Activated CD4-positive, alpha-beta T cell treated with anti-CD3 and anti-CD28 coated beads, Interleukin-10, Interleukin-2, amounts not matched to agents 100 ng/mL and 50 ng/mL, durations not matched to agents 16 hours and 8 hours (primary cell): ENCODE measurements at places on chromosomes 1 and 21.
A peak's percentile ranks its signal among the peaks of the same experiment; 100 is the strongest.

GRCh38 chr1:184630679-184631060 lies 124.0 kb downstream of the EDEM3 start:
- DNase-seq: no peak

- DNase-seq: no peak
Observed at GRCh38 chr1:44406737-44407429, 1.8 kb downstream of the RNF220 start.

GRCh38 chr1:155983191-155984024 lies 5.1 kb upstream of the ARHGEF2 start:
- no peak for DNase-seq

DNA sequence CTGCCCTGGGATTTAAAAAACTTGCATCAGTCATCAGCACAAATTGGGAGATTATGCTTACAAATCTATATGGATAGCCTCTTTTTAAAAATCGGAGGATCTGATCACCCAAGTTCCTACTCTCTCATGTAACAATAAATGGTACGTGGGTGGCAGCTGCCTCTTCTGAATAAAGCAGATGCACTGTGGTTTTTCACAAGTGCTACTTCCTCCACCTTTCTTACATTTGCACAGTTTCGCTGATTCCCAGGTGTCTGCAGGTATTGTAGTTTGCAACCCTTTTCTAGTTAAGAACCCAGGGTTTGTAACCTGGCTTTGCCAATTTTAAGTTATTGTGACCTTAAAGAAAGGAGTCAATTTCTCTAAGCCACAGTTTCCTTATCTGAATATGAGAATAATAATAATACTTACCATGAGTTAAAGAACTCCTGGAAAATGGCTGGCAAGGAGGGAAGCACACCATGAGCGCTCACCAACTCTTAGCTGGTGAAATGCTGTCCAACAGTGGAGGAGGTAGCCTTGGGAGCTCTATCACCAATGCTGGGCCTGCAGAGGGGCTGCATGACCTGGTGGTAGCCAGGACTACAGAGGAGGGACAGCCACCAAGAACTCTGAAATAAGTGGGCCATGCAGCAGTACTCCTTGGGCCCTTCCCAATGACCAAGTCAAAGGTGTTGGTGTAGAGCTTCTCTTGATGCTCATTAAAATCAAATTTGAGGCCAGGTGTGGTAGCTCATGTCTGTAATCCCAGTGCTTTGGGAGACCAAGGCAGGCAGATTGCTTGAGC lies 30.2 kb upstream of the KCNA2 start:
- peak; percentile 67 for DNase-seq

GRCh38 chr1:225881081-225881958 lies 860 bp downstream of the TMEM63A start:
- peak; percentile 58 for DNase-seq

GRCh38 chr1:35288761-35289160 lies 20.3 kb downstream of the ZMYM4 start:
- DNase-seq: no peak

DNA sequence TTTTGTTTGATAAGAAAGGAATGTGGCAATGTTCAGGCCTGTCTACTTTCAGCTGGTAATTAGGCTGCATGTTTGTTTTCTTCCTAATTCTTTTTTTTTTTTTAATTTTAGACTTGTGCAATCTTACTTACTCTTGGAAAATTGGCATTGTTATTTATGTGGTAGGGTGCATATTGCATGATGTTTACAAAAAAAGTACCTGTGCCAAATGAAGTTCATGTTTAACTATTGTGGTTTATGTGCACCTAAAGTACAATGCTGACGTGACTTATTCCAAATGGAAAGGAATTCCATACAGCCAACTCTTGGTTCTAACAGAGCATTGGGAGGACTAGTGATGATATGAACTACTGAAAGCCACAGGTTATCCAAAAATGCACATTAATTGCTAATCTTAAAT lies 51.0 kb downstream of the KCNK2 start:
- DNase-seq: no peak
